ENCODE measurements at places on chromosomes 13 and 19.
A peak's percentile ranks its signal among the peaks of the same experiment; 100 is the strongest.

GRCh38 chr19:54268936-54269335, 11.9 kb upstream of the LILRB5 start:
- DNase-seq, result no peak

DNA sequence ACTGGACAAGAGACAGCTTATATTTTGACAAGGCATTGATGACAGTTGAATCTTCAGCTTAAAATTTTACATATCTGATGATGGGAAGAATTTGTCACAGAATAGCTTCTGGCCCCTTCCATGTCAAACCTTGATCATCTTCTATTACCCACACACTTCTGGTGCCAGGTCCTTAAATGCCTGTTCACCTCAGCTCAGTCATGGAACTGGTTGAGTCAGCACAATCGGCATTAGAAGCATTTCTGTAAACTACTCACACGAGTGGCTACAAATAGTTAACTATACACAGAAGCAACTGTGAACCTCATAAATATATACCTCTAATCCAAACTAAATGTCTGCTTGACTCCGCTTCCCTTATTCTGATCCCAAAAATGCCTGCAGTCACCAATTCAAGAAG, 161.2 kb downstream of the FOXO1 start:
- DNase-seq, result peak; percentile 18

GRCh38 chr19:36265064-36265463, 50.2 kb downstream of the ZNF146 start:
- no peak for DNase-seq

GRCh38 chr13:52738719-52739467, 727 bp downstream of the CNMD start:
- DNase-seq, result no peak

GRCh38 chr13:92658293-92658692, 568.3 kb upstream of the GPC6 start:
- no peak for DNase-seq

- no peak for DNase-seq
These were observed 7.6 kb upstream of the ACSBG2 start for GRCh38 chr19:6127716-6128335.

DNA sequence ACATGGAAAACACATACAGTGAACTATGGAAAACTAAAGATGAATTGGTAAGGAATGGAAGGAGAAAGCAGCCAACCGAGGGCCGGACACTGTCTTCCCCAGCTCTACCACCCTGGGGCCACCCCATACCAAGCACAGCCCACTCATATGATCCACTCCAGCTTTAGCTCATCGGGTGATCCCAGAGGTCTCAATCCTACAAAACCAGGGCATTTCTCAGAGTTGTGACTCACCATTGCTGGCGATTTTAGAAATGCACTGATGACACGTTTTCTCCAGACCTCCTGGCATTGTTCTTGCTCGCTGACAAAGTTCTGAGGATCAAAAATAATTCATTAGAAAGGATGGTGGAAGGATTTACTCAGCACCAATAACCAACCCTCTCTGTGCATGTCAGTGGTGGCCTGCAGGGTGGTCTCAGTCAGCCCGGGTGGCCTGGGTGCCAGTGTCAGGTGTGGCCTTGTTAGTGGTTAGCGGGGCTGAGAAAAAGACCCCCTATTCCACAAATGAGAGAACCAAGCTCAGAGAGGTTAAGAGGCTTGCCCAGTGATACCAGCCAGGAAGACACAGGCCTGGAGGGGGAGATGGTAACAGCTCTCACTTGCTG, 6.6 kb downstream of the TMEM272 start:
- DNase-seq, result peak; percentile 44

- no peak for DNase-seq
These were observed 34.5 kb downstream of the ZMYM2 start for GRCh38 chr13:19993024-19993423.

Data from fibroblast of upper back skin (primary cell).